ENCODE measurements at places on chromosomes 4 and X.

DNA sequence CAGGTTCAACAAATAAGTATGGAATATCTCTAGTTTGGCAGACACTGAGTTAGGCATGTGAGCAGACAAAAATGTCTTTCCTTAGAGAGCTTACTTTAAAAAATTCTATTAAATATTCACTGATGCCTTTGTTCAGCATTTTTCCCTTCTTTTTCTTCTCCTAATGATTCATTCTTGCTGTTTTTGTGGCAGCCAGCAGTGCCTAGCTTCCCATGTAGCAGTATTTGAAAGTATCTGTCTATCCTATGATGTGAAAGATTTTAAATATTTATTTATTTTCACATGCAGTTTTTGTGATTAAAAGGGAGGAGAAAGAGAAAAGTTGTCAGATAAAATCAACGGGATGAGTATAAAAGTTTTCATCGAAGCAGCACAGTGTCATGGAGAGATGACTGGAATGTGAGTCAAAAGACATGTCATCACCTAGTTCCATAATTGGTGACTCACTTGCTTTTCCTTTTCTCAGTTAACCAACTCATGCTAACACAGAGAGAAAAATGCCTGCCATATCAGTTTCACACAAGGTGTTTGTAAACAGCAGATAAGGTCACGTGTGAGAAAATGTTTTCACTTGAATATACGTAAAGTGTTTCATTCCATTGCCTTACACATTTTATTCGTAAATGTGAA, 69.8 kb downstream of the BMPR1B start:
- DNase-seq, result no peak

GRCh38 chr4:115609631-115610030, 496.2 kb upstream of the NDST4 start:
- no peak for DNase-seq

DNA sequence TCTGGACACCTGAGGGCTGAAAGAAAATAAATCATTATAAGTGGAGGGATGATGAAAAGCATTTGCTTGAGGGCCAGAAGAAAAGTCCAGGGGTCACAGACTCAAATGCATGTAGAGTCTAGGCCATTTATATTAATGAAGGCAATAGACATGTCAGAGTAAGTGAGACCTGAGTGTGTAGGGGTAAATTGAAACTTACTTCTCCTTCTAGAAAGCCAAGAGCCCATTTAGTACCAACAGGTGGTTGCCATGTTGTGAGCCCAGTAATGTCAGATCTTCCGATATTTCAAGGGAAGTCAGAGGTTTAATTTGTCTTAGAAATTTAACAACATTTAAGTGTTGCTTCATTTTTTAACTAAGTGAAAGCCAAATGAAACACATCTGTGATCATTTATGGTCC, 166.1 kb upstream of the SLIT2 start:
- DNase-seq, result no peak

DNA sequence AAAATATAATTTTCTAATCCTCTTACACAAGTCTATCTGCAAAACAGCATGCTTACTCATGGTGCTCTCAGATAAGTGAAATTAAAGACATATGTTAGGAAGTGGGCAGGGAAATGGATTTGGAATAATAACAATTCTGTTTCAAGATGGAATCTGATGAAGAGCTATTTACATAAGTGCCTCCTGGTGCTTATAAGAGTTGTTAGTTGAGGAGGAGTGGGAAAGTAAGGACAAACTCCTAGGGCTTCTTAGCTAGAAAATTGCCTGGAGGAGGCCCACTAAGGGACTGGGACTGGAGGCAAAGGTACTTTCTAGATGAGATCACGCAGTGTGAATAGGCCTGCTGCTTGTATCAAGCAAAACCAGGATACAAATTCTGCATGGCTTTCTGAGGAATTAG, 939.8 kb downstream of the GLUD2 start:
- DNase-seq, result no peak

GRCh38 chrX:39096599-39096998, 295.3 kb downstream of the MID1IP1 start:
- no peak for DNase-seq

GRCh38 chr4:140213749-140214148, 59.8 kb upstream of the MAML3 start:
- no peak for DNase-seq

DNA sequence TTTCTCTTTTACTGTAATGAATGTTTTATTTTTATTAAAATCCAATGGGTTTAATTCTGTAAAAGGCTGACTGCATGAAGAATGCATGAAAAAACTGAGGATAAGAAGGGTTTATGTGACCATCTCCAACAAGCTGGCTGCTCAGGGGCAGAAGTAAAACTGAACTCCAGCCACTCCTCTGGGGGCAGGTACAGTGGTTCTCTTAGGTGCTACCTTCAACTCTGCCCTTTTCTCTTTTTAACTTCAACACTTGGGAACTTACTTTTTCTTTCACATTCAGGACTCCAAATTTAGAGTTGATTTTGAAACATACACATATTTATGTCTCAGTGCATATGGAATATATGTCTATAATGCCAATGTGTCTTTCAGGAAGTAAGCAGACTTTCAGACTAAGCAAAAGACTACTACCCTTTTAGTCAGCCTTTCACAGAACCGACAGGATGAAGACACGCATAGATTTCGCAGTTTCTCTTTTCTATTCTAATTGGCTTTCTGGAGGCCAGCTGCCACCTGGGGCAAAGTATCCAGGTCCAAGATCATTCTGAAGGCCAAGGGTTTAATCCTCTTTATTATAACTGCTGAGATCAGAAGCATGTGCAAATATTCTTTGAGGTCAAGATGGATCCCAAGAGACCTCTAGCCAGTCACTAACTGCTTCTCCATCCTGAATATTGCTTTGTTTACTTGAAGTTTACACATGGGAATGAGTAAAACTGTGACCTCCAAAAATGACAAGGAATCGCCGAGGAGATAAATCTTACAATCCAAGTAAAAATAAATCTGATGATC, 30.7 kb downstream of the HS3ST1 start:
- DNase-seq, result no peak

- DNase-seq, result no peak
These were observed 5.2 kb downstream of the CPZ start for GRCh38 chr4:8597791-8598190.

GRCh38 chrX:115367455-115367854, 77.9 kb downstream of the LUZP4 start:
- no peak for DNase-seq

DNA sequence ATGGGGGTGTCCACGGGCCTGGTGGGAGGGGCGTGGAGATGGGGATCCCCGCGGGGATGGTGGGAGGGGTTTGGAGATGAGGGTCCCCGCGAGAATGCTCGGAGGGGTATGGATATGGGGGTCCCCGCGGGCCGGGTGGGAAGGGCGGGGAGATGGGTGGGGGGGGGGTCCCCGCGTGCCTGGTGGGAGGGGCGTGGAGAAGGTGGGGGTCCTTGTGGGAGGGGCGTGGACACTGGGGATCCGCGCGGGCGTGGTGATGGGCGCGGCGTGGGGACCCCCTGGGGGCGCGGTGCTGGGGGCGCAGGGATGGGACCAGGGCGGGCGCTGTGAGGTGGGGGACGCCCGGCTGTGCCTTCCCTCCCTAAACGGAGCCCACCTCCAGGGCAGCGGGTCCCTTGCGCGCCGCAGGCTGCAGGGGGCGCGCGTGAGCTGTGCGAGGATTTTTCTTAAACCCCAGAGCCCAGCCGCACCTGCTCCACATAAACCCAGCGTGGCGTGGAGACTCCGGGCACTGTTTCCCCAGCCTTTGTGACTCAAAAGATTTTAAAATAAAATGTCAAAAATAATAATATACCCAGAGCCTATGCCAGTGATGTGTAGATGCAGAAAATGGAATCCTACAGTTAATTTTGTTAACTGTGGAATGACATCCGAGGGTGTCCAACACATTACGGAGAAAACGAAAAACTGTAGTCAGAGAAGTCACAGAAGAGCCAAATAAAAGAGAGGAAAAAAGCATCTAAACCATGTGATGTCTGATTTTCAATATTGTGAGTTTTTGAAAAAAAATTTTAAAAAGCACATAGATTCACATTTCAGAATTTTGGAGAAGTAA, 1.5 kb upstream of the ASMTL start:
- DNase-seq, result no peak

- no peak for DNase-seq
These were observed 180.7 kb upstream of the ZFP42 start for GRCh38 chr4:187814737-187815465.

- DNase-seq, result no peak
These were observed 121.8 kb downstream of the ARHGAP10 start for GRCh38 chr4:147853706-147854105.

- no peak for DNase-seq
These were observed 103.1 kb upstream of the LSM6 start for GRCh38 chr4:146072376-146072775.

- DNase-seq, result no peak
These were observed 266.0 kb downstream of the DTHD1 start for GRCh38 chr4:36547383-36547782.

DNA sequence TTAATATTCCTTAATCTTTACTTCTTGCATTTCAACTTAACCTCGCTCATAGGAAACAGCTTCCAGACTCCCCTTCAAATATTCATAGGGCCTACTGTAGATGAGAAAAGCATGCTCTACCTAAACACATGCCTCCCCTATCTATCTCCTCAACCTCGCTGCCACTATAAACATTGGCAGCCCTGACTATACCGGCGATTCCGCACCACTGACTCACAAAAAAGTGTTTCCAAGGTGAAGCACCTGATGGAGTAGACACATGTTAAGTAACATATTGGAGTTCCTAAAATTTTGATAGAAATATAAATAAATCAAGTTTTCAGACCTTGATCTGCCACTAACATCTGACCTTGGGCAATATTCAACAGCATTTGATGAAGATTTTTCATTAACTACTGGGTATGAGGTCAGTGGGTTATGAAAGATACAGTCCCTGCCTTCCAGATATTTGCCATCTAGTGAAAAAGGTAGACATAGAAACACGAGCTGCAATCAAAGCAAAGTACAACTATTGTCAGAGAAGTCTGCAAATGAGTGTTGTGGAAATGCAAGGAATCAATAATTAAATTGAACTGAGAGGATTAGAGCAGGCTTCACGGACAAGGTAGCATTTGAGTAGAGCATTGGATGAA, 184.2 kb downstream of the MAML3 start:
- no peak for DNase-seq

- no peak for DNase-seq
These were observed 576.2 kb upstream of the CT83 start for GRCh38 chrX:117038918-117039440.

GRCh38 chr4:143230683-143231082, 46.0 kb downstream of the USP38 start:
- no peak for DNase-seq

- DNase-seq, result no peak
These were observed 209.2 kb downstream of the ADAM29 start for GRCh38 chr4:175127314-175127713.

DNA sequence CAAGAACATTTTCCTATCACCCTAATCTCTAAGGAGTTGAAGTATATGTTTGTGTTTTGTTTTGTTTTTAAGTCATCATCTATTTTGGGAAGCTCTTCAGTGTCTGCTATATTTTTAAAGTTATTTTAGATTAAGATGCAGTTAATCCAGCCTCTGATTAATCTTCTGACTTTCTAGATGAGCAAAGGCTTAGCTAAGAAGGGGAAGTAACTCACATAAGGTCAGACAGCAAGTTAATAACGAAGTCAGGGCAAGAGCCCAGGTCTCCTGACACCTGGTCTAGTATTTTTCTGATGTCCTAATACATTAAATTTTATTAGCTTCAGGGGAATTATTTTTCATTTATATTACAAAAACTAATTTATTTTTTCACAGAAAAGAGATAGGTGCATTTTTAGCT, 168.5 kb downstream of the SOWAHB start:
- DNase-seq, result no peak

DNA sequence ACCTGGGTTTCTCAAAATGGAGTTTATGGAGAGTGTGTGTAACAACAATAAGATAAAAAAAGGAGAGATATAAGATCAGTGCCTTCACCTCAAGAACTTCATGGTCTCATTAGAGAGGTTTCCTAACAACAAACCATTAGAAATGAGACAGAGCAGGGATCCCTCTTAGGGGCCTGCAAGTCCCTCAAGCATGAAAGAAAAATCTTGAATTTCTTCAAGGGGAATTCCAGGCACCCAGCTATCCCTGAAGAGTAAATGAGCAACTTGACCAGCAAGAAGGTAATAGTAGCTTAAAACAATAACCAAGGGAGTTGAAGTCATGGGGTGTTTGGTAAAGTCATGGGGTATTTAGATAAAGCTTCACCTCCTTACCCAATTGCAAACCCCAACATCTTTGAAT, 49.7 kb upstream of the TLR3 start:
- no peak for DNase-seq

Measured in D721Med (cell line).